ENCODE measurements at places on chromosomes 1 and 21. TPM values are rescaled to one million over a fixed set of nuclear protein-coding genes. Genes with fewer than 3 reads are reported as not detected.

- DNase-seq, result no peak
Observed at GRCh38 chr21:28975397-28975796, 17.3 kb downstream of the LTN1 start.

DNA sequence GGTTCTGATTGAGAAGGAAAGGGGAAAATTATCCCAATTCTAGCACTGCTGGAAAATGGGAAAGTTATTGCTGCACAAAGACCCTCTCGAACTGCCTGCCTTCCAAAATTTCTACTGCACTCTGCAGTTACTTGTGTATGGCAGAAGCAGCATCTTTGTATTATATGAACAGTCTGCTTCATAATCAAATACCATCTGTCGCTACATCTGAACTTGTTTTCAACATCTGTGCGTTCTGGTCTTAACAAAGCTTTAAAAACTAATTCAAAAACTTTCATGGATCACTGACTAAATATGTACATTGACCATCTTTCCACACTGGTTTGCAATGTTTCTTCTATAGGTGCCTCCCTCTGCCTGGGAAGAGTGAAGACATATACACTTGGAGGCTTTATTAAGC is 79.2 kb downstream of the PROX1 start:
- no peak for DNase-seq

Gene FCRL5
- total RNA-seq, result not detected

Gene C1orf94
- not detected for total RNA-seq

Gene EPHA2
- 2.5 TPM for total RNA-seq

Gene MPZL1
- total RNA-seq, result 123 TPM

All from SK-MEL-5 (cell line).